Right hindlimb (tissue), 1 donor: ENCODE measurements at places on chromosomes 16 and 17.

DNA sequence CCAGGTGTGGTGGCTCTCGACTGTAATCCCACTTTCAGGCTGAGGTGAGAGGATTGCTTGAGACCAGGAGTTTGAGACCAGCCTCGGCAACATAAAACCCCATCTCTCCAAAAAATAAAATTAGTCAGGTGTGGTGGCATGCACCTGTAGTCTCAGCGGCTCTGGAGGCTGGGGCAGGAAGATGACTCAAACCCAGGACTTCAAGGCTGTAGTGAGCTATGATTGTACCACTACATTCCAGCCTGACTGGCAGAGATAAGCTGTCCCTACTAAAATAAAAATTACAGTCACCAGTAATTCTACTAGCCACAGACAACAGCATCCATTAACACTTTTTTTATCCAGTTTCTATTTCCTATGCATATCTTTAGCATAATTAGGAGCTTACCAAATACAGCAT, 176.3 kb downstream of the CPPED1 start:
- no peak for DNase-seq

- no peak for DNase-seq
Measured at GRCh38 chr16:269061-269796, 6.5 kb downstream of the RGS11 start.

DNA sequence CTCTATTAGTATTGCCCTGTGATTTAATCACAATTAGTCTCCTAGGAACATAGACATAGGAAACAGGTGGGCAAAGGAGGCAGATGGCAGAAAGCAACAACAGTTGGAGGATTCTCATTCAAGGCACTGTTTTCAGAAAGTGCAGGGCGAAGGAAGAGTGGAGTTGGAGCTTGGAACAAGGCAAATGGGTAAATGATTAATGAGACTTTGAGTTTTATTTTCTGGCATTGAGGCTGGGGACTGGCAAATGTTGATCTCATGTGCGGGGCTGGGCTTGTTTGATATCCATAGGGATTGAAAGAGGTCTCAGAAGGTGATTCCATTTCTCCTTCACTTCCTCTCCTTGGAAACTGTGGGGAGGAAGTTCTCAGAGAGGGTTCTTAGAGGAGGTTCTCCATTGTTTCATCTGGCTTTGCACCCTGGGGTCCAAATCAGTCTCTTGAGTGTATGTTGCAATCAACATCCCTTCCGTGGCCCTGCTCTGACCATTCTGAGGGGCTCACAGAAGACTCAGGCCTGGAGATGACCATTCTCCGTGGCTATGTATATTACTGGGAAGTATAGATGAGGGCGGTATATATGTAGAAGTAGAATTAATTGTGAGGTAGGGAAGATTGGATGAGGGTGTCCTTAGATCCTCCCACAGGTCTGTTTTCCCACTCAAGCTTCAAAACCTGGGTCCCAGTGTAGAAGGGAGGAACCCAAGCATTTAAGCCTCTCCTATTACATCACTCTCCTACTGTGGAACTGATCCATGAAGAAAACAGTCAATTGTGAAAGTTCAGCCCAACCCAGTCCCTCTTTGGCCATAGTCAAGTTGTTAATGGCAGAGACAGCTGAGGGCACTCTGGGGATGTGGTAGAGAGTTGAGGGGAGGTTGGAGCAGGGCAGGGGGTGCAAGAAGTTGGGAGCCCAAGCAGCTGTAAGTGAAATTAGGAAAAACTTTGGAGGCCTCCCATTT, 36.5 kb upstream of the SRSF1 start:
- DNase-seq = no peak

- peak; percentile 50 for DNase-seq
Measured at GRCh38 chr16:11914210-11915113, 1.3 kb downstream of the GSPT1 start.

DNA sequence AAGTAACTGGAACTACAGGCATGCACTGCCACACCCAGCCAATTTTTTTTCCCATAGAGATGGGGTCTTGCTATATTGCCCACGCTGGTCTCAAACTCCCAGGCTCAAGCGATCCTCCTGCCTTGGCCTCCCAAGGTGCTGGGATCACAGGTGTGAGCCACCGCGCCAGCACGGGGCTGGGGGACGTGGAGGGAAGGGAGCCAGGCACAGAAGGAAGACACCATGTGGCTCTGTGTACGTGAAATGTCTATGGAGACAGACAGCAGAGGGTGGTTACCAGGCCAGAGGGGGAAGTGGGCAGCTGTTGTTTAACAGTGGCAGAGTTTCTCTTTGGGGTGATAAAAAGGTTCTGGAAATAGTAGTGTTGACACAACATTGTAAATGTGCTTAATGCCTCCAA, 4.6 kb upstream of the PIEZO1 start:
- no peak for DNase-seq
